ENCODE measurements at places on chromosomes 5 and 9.

DNA sequence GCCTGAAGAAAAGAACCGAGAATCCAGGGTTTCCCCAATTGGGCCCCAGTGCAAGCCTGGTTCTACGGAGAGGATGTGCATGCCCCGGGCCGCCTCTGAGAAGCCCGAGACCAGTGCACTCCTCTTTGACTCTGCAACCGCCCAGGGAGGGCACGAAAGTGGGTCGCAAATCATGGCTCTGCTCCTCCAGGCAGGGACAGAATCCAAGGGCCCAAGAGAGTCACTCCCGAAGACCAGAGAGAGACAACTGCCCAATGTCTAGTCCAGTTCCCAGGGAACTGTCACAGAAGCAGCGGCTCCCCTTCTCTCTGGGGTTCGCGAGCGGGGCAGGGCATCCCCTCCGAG, 107.8 kb downstream of the PSD2 start:
- no peak for DNase-seq

DNA sequence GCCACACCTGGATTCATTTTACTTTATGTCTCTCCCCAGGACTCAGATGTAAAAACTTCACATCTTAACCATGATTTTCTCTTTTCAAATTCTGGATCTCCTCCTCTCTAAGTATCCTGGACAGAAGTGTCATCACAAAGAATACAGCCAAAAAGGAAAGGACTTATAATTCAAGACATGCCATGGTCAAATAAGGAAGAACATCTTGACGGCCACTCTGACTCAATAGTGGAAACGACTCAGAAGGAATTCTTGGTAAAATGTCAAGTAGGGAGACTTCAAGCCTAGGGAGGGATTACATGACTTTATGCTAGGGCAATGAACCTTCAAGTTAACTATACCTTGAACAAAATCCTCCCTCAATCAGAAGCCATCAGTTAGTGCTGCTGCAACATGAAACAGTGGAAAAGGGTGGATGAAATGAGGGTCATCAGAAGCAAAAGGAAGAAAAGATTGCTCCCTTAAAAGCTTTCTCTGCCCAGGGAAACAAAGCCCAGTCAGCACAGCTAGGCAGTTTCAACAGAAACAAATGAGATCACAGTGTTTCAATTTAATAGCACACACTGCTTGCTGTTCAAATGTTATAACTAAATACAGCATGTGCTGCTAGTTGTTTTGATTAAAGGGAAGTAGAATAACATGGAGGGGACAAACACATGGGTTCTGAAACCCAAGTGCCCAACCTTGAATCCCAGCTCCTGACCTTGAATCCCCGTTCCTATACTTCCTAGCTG, 101.4 kb downstream of the LPAR1 start:
- DNase-seq, result peak; percentile 36

DNA sequence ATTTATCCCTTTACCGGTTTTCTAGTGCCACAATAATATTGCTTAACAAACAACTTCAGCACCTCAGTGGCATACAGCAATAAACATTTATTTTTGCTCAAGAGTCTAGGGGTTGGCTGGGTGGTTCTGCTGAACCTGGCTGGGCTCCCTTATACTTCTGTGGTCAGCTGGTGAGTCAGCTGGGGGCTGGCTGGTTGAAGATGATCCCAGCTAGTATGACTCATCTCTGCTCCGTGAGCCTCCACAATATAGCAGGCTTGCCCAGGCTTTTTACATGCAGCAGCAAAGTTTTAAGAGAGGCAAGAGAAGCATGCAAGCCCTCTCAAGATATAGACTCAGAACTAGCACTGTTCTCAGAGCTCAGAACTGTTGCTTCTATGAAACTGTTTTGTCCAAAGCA, 523.5 kb upstream of the CLINT1 start:
- DNase-seq, result peak; percentile 96

GRCh38 chr9:120919843-120920805, 6.5 kb downstream of the TRAF1 start:
- no peak for DNase-seq

- peak; percentile 41 for DNase-seq
Observed at GRCh38 chr5:163565931-163566608, 60.7 kb downstream of the MAT2B start.
